T-helper 1 cell treated with Interleukin-12 subunit alpha and Interleukin-12 subunit beta and Interleukin-4 antibody, amounts not matched to agents 30 ng/mL and 1 ng/mL, for 36 hours (primary cell): ENCODE measurements at places on chromosomes 16 and 17. TPM values are rescaled to one million over a fixed set of nuclear protein-coding genes. Genes with fewer than 3 reads are reported as not detected.

MYL4 gene
- total RNA-seq, result 0.39 TPM in 1 of 2 replicates, not detected in the other

EVI2A gene
- total RNA-seq, result 55.9 and 59.5 TPM in 2 replicates

CLEC3A gene
- total RNA-seq, result not detected in 2 replicates

PRKCB gene
- total RNA-seq, result 78.0 and 79.4 TPM in 2 replicates

TRPV3 gene
- total RNA-seq, result 0.20 and 0.37 TPM in 2 replicates

NPIPA8 gene
- 0.59 and 1.0 TPM in 2 replicates for total RNA-seq

KRT23 gene
- total RNA-seq, result not detected in 2 replicates

ITGA3 gene
- 23.4 and 23.7 TPM in 2 replicates for total RNA-seq

SLFN14 gene
- total RNA-seq, result 0.10 TPM in 1 of 2 replicates, not detected in the other

TLCD2 gene
- total RNA-seq, result 0.17 and 0.20 TPM in 2 replicates

CCL5 gene
- 112 and 114 TPM in 2 replicates for total RNA-seq

ABCA6 gene
- total RNA-seq, result 0.32 and 0.69 TPM in 2 replicates
